ENCODE measurements at places on chromosomes 16 and 17. TPM values are rescaled to one million over a fixed set of nuclear protein-coding genes. Genes with fewer than 3 reads are reported as not detected.

The OR1A1 gene
- not detected for total RNA-seq

The HCRT gene
- not detected for total RNA-seq

The PMFBP1 gene
- total RNA-seq, result 3.4 TPM

The SRL gene
- not detected for total RNA-seq

The CDH3 gene
- total RNA-seq, result 0.37 TPM

The IFT20 gene
- 60.6 TPM for total RNA-seq

The TP53TG3F gene
- total RNA-seq, result not detected

The PIRT gene
- total RNA-seq, result not detected

The CCL14 gene
- total RNA-seq, result not detected

The KCNH4 gene
- 0.94 TPM for total RNA-seq

The LDHD gene
- total RNA-seq, result not detected

The HOXB5 gene
- not detected for total RNA-seq

The FKBP10 gene
- not detected for total RNA-seq

The XYLT1 gene
- 33.8 TPM for total RNA-seq

The MGAT5B gene
- total RNA-seq, result 0.55 TPM

The LLGL1 gene
- total RNA-seq, result 14.6 TPM

DNA sequence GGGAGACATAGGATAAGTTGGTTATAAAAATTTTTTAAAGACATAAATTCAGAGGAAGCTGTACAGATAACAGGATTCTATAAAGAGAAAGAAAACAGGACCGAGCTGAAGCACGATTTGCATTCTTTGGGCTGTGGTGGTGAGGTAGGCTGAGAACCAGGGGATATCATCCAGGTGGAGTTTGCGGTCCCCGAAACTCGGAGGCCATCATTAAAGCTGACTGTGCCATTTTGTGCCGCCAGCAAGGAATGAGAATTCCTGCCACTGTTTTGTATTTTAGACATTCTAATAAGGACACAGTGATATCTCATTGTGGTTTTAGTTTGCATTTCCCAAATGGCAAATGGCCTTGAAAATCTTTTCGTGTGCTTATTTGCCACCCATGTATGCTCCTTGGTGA lies 197.9 kb downstream of the IRF8 start:
- no peak for DNase-seq

- no peak for DNase-seq
Observed at GRCh38 chr17:16007439-16007838, 7.8 kb downstream of the TTC19 start.

- no peak for DNase-seq
Observed at GRCh38 chr16:19140396-19140795, 26.6 kb downstream of the ITPRIPL2 start.

DNA sequence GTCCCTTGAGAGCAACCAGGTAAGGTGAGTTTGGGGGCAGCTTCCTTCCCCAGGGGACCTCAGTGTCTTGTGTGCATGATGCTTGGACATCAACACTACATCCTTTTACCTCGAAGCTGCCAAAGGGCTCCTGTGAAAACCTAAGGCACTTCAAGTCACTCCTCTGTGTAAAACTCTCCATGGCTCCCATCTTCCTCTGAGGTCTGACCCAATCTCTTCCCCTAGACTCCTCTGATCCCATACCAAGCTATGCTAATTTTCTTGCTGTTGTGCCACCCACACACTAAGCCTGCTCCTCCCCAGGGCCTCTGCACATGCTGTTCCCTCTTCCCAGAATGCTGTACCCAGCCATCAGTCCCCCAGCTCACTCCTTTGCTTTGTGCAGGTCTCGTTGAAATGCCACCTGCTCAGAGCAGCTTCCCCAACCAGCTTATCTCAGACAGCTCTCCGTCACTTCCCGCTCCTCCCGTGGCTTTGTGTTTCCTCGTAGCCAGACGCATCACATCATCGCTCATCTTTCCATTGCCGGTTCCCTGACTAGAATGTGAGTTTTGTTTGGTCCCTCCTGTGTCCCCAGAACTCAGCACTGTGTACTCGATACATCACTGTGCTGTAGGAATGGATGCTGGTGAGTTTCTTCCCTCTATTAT lies 78.4 kb downstream of the CNGB1 start:
- no peak for DNase-seq

GRCh38 chr16:78878570-78878969 lies 722.0 kb downstream of the MAF start:
- DNase-seq, result no peak

DNA sequence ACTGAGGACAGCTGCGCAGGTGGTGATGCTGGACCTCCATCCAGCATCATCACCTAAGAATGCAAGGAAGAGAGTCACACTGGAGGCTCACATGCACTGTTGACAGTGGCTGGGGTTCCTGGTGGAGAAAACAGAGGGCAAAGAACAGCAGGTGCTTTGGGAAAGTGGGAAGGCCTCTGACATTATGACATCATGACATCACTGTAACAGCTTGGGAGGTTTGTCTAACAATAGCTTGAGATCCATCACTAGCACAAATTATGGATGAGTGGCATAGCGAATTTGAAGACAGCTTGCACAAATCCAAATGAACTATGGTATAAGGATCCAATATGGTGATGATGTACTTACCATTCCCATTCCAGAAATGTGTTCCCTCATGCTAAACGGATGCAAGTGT lies 226.5 kb upstream of the MPHOSPH6 start:
- DNase-seq, result no peak

GRCh38 chr17:8846768-8847211 lies 20.7 kb downstream of the PIK3R6 start:
- DNase-seq, result no peak

GRCh38 chr17:46935658-46936266 lies 12.8 kb downstream of the GOSR2 start:
- DNase-seq, result no peak

DNA sequence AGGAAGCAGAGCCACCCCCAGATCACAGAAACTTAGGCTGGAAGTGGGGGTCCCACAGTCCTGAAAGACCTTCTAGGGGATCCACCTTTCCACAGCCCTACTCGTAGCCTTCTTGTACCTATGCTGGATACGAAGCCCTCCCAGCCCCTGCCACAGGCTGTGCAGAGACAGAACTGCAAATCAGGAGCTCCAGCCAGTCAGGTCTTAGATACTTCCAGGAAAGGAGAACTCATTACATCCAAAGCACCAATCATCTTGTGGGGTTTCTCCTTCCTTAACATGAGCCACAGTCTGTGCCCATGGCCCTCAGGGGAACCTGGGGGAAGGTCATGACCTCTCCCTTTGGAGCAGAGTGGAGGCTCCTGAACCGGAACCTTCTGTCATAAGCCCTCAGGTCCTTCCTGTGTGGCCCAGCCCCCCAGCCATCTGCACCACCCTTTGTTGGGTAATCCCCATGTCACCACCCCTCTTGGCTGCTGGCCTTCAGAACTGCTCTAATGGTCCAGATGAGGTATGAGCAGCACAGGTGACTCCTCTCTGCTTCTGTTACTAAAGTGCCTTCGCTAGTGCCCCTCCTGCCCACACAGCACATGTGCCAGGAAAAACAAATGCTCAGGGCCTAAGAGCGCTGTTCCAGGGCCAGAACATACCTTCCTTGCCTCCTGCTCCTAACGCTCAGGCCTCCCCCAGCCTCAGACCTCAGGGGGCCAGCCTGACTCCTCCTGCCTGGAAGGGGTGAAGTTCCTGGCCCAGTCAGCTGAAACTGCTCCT lies 14.6 kb downstream of the SRCIN1 start:
- no peak for DNase-seq

DNA sequence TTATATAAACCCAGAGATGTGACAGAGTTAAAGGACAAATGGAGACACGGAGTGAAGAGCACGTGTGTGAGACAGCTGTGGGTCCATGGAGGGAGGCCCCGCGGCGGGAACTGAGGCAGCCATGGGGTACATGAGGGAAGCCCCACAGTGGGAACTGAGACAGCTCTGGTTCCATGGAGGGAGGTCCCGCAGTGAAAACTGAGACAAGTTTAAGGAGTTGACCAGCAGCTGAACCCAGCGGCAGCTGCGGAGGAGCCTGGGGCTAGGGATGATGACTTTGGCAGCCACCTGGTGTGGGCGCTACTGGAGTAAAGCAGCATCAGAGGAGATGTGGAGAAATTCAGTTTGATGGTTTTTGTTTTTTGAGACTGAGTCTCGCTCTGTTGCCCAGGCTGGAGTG lies 185.1 kb downstream of the RPTOR start:
- no peak for DNase-seq

- DNase-seq, result no peak
Observed at GRCh38 chr17:10162096-10162495, 36.3 kb downstream of the GAS7 start.

DNA sequence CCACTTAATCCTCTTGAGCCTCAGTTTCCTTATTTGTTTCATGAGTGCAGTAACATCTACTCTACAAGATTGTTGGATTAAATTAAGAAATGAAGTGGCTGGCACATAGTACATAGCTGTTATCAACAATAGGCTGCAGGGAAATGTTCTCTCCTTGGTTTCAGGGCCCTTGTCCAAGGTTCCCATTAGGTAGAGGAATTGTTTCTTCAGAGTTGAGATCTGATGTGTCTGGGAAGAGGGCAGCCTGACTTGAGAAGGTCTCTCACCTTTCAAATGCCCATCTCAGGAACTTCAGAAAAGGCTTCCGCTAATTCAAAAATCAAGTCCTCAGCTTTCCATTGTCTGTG lies 87.6 kb downstream of the RAB11FIP4 start:
- DNase-seq, result no peak

GRCh38 chr17:30337393-30337999 lies 3.6 kb upstream of the TMIGD1 start:
- no peak for DNase-seq

DNA sequence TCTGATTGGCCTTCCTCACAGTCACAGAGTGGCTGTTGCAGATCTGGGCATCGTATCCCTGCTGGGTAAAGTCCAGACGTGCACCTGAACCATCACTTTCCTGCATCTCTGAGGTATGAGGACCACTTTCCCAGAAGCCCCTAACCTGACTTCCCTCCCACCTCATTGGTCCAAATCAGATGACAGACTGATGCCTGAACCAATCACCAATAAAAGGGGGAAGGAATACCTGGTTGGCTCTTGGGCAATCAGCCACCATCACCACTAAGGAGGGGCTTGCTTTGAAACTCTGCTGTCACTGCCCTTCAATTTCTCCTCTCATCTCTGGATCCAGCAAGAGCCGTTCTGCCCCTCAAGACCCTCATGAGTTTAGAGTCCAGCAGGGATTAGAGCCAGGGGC lies 13.6 kb upstream of the WFDC1 start:
- no peak for DNase-seq

GRCh38 chr16:84922351-84923120 lies 88.8 kb downstream of the ZDHHC7 start:
- DNase-seq, result no peak

- no peak for DNase-seq
Observed at GRCh38 chr17:53490447-53490968, 332.2 kb upstream of the KIF2B start.

GRCh38 chr17:56861899-56862298 lies 27.9 kb downstream of the DGKE start:
- DNase-seq, result no peak

DNA sequence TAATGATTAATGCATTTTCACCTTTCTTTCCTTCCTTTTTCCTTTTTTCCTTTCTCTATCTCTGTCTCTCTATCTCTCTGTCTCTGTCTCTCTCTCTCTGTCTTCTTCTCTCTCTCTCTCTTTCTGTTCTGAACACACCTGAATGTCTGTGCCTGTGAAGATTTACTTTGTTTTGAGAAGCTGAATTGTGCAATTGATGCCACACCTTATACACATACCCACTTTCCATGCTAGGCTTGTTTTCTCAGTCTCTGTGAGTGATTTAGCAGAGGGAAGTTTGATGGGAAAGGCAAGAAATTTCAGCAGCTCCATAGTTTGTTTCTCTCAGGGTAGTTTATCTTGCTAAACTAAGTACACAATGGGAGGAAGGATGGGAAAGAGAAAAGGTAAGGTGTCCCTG lies 9.3 kb upstream of the CAPNS2 start:
- DNase-seq, result no peak

DNA sequence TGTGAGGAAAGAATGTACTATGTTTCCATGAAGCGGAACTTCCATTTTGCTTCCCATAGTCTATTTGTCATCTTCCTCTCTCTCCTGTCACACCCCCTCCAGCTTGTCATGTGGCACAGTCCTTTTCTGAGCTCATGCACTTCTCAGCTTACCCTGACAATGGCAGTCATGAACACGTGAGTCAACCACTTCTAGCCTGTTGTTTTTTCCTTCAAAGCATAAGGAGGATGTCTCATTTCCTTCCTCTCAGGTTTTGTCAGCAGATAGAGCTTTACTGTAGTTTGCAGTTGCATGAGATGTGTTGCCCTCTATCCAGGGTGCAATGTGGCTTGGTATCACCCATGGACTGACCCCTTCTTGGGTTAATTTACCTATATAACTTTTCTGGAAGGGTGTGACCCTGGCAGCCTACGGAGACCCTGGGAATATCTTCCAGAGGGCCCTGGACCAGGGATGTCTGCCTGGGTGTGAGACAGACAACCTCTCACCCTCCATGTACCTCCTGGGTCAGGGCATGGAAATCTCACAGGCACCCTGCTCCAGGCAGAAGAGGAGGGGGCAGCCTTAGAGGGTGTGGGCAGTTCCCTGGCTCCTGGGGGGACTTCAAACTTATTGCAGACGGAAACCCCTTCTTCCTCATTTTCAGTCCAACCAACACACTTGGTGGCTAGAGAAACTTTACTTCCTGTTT lies 4.0 kb upstream of the ZNF267 start:
- DNase-seq, result no peak

- DNase-seq, result no peak
Observed at GRCh38 chr17:74113326-74113725, 90.2 kb upstream of the RPL38 start.

GRCh38 chr17:2981325-2981724 lies 82.1 kb downstream of the OR1D5 start:
- no peak for DNase-seq

GRCh38 chr17:31053071-31053470 lies 41.7 kb upstream of the NF1 start:
- no peak for DNase-seq

- no peak for DNase-seq
Observed at GRCh38 chr16:58049232-58050185, 24.0 kb downstream of the MMP15 start.

- DNase-seq, result no peak
Observed at GRCh38 chr17:74870512-74870911, 2.3 kb downstream of the FDXR start.

Data from T-helper 17 cell (primary cell).